ENCODE measurements at places on chromosomes 4 and X.

- DNase-seq = no peak
These were observed 654 bp upstream of the STS start for GRCh38 chrX:7146703-7147412.

DNA sequence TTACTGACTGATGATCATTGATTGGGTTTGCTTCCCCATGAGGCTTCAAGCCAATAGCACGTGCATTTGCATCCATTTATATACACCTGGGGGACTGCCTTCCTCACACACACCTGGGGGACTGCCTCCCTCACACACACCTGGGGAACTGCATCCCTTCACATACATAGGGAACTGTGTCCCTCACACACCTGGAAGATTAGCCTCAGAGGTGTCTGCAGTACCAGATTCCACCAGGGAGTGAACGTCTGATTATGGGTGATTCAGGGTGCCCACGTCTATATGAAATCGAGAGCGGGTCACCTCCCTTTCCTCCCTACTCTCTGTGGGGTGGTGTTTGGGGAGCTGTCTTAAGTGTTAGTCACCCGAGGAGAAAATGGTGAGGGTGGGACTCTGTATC is 16.9 kb downstream of the CD99 start:
- DNase-seq = no peak

DNA sequence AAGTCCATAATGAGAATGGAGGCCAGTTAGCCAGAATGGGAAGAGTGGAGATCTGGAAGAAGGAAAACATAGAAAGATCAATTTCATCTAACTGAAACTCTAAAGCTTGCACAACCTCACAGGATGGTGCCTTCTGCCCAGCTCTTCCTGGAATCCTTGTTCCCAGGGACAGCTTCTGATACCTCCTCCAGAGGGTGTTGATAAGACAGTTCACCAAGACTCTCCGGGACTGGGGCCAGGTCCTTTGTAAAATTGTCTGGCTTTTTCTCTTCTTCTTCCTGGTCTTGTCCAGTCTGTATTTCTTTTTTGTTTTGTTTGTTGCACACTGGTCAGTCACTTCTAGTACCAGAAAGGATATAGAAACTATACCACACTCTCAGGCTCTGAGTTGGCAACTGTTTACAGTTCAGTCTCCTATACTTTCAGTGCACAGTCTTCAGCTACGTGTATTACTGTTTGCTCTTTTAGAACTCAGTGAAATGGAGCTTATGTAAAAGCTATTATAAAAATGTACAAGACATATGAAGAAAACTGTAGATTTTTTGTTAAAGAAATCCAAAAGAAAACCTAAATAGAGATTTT is 142.8 kb upstream of the RPL34 start:
- DNase-seq = no peak

DNA sequence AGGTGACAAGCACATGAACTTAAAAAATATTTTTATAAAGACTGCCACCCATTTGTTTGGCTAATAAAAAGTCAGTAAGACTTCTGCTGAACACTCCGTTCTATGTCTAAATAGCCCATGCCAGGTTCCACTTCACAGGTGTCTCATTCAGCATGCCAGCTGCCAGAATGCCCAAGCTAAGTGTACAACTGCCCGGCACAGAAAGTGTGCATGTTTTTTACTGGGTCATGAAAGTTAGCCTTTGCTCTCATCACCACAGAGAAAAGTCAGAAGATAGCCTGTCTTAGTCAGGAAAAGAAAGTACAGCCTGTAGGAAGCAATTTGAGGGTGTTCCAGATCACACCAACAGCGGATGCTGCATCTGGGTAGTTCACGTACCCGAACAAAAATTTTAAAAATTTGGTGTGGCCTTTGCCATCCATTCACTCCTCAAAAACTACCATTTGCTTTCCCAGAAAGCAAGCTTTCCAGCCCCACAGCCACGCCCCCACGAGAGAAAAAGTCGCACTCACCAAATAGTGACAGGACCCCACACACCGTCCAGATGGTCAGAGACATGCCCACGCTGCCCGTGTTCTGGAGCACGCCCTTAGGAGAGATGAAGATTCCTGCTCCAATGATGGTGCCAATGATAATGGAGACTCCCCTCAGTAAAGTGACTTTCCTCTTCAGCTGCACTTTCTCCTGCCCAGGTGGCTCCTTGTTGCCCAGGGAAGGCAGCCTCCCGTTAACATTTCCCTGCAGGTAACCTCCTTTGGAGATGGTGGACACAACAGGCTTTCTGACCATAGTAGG is 671 bp downstream of the SLC7A11 start:
- DNase-seq = no peak

DNA sequence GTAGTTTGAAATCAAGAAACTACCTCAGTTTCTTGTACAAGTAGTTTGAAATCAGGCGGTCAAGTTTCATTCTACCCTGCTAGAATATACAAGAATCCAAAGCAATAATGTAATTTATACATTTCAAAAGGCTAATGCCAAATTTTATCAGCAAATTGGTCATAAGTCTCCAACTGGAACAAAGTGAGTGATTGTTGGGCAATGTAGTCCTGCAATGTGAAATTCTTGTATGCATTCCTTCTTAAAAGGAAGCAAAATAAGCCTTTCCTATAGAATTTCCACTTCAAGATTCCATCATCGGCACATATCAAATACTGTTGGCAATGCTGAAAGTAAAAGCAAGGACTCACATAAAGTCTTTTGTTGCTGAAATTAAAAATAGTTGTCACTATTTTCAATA is 334.9 kb downstream of the IL1RAPL1 start:
- no peak for DNase-seq

DNA sequence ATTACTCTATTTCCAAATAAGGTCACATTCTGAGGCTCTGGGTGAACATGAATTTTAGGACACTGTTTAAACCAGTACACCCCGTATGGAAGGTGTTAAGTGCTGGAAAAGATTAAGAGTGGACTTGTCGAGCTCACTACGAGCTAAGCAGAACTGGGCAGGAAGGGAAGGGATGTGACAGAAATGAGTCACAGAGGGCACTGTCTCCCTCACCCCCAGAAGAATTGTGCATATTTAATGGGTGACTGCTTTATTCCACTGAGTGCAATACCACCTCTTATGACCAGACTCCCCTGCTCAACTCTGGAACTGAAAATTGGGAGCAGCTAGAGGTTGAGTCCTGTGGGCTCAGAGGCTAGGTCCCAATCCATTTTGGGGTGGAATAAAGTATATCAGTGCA is 187.4 kb upstream of the RPS6KA3 start:
- no peak for DNase-seq
